ENCODE measurements at places on chromosomes 2 and 18.

DNA sequence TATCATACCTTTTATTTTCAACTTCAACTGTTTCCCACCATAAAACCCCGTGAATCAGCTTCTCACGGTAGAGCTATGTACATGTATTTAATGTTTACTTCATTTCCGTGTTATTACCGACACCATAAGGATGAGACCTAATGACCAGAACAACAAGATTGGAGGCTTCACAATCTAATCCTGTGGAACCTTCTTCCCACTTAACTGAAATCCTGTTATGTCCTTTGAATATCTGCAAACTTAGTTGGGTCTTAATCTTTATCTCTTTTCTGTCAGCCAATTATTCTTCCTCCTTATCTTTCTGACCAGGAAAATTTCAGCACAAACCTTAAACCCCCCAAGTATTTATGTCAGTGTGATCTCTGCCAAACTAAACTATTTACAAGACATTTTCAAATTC is 214.4 kb downstream of the TMX3 start:
- DNase-seq, result no peak

GRCh38 chr2:119491776-119492525 is 32.3 kb downstream of the SCTR start:
- DNase-seq, result no peak

DNA sequence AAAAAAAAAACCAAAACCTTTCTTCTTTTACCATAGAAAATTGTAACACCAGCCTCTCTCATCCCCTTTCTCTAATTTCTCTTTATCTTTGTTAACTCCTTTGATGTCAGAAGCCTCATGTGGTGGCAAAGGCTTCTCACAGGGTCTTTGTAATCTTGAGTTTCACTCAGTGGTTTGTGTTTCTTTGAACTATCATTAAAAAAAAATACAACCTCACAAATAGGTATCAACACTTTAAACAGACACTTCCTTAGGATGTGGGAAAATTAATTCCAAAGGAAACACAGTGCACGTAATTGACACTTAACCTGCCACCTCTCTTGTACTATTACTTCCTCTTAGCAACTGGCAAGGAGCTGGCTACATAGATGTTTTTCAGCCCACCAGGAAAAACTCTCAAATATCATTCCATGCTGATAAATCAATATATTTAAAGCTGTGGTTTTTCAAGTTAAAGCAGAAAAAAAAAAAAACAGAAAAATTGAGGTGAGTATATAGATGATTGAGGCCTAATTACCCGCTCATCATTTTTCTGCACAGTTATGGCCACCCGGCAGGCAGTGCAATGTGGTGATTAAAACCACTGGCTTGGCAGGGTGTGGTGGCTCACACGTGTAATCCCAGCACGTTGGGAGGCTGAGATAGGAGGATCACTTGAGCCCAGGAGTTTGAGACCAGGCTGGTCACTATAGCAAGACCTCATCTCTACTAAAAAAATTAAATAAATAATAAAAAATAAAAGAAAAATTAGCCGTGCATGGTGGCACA is 193.5 kb downstream of the MYO3B start:
- no peak for DNase-seq

DNA sequence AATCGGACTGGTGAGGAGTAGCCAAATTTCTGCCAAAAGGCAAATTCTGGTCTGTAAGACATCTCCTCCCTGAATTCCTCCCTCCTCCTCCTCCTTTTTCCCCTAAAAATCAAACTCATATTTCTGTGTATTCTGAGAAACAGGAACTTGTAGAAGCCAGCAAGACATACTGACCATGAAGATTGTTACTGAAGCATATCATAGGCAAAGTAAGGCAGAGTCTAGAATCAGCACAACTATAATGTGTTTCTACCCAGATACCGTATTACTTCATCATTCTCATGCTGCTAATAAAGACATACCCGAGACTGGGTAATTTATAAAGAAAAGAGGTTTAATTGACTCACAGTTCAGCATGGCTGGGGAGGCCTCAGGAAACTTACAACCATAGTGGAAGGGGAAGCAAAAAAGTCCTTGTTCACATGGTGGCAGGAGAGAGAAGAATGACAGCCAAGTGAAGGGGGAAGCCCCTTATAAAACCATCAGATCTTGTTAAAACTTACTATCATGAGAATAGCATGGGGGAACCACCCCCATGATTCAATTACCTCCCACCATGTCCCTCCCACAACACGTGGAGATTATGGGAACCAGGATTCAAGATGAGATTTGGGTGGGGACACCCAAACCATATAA is 24.9 kb upstream of the EPC2 start:
- DNase-seq, result no peak

DNA sequence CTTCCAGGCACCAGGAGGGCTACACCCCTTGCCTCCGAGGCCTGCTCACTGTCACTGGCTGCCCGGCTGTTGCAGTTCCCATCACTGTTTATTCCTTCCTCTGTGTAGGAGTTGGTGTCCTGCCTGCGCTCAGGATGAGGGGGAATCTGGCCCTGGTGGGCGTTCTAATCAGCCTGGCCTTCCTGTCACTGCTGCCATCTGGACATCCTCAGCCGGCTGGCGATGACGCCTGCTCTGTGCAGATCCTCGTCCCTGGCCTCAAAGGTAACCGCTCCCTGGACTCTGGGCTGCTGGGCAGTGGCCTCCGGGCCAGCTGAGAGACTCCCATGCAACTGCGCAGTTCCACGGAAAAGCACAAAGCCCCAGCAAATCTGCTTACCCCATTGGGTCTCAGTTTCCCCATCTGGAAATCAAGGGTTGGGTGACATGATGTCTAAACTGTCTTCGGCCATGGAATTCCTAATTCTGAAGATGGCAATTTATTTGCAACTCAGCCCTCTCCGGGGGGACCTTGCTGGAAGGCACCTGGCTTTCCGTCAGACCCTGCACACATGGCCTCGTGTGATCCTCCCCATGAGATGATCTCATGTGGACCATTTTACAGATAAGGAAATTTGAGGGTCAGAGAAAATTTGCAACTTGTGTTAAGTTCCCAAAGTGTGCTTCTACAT is 9.4 kb downstream of the COLEC11 start:
- DNase-seq, result no peak

DNA sequence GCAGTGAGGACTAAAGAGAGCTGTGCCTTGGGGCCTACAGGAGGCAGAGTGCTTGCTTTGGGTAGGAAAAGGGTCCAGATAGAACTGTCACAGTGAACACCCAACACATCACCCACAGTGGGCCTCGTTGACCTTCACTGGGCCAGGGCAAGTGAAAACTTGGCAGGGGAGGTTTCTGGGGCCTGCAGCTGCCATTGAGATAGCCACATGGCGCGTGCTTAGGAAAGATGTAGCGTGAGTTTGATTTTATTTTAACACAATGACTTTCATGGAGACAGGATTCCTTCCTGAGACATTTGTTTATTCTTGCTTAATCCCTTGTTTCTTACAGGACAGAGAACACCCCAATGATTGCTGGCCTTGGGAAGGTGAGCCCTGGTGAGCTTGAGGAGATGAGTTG is 9.3 kb upstream of the ESPNL start:
- no peak for DNase-seq

DNA sequence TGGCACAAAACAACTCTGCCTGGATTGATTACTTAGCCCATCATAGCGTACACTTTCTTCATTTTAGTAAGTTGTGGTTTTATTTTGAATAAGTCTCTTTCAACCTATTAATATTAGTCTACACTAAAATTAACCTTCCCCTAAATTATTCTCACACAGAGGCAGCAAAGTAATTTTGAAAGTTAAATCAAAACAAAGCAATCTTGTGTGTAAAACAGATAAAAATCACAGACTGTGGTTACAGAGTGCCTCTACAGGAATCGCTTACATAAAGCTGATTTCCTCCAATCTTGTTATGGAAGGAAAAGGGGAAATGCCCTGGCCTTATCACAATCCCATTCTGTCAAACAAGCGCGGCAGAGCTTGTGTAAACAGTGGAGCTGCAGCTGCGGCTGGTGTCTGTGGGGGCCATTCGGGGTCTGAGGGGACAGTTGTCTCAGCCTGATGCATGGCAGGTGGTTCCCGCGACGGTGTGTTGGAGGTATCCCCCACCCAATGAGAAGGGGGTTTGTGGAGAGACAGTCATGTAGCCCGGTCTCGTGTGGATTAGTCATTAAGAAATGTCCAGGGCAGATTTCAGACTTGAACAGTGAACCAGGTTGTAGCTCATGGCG is 42.1 kb downstream of the BCL2L11 start:
- no peak for DNase-seq

GRCh38 chr18:8229787-8230186 is 379.4 kb upstream of the RAB12 start:
- no peak for DNase-seq

- DNase-seq, result no peak
Measured at GRCh38 chr18:77223221-77223639, 26.4 kb upstream of the GALR1 start.

GRCh38 chr2:30404319-30405259 is 42.5 kb upstream of the LCLAT1 start:
- peak; percentile 76 for DNase-seq

- DNase-seq, result no peak
Measured at GRCh38 chr2:108835040-108835439, 48.5 kb downstream of the CCDC138 start.

DNA sequence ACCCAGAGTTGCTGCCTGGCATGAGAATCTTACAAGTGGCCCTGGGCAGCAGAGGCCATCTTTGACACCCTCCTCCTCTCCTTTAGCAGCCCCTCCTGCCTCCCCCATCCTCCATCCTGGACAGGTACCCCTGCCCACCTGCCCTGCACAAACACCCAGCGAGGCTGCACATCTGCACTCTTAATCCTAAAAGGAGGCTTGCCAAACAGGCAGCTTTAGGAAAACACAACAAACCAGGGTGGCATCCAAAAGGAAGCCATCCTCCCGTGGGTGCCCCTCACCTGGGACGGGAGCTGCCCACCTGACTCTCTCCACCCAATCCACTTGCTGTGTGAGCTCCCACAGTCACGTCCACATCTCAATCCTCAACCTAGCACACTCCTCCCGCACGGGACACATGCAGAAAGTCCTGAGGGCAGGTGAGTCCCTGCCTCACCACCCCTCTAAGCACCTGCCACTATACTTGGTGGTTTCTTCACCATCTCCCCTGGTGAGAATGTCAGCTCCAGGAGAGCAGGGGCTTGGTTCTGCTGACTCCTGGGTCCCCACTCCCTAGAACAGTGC is 5.8 kb downstream of the BIN1 start:
- peak; percentile 29 for DNase-seq

DNA sequence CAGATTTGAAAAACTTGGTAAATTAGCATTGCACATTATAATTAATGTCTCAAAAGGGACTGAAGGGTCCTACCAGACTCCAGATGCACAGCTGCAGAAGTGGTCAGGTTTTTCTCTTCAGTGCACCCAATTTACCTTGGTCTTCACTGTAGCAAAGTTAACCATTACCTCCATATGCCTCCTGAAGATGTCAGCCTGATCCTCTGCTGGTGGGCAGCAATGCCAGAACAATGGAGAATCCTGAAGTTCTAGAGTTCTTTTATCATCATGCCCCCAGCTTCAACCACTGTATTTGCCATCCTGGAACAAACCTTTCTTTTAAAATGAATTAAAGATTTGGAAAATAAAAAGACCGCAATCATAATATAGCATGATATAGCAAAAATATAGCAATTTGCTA is 1774.8 kb upstream of the CELF4 start:
- no peak for DNase-seq

- DNase-seq, result no peak
Measured at GRCh38 chr2:3595985-3596384, 1.1 kb downstream of the COLEC11 start.

DNA sequence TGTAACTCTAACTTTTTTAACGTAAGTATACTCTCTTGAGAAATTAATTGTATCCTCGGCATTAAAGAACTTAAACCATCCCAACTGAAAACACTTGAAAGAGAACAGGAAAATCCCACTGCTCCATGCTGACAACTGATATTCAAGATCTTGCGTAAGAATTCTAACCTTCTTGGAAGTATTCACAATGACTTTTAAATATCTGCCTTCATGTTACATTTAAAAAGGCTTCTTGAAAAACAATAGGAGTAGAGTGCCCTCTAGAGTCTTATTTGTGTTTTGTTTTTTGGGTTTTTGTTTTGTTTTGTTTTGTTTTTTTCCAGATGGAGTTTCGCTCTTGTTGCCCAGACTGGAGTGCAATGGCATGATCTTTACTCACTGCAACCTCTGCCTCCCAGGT is 65.4 kb upstream of the DNAJC10 start:
- peak; percentile 57 for DNase-seq

- no peak for DNase-seq
Measured at GRCh38 chr18:31429623-31430022, 17.9 kb upstream of the DSG3 start.

- DNase-seq, result no peak
Measured at GRCh38 chr2:195121341-195121740, 535.7 kb upstream of the SLC39A10 start.

- DNase-seq, result no peak
Measured at GRCh38 chr18:72360634-72361033, 183.5 kb downstream of the CBLN2 start.

DNA sequence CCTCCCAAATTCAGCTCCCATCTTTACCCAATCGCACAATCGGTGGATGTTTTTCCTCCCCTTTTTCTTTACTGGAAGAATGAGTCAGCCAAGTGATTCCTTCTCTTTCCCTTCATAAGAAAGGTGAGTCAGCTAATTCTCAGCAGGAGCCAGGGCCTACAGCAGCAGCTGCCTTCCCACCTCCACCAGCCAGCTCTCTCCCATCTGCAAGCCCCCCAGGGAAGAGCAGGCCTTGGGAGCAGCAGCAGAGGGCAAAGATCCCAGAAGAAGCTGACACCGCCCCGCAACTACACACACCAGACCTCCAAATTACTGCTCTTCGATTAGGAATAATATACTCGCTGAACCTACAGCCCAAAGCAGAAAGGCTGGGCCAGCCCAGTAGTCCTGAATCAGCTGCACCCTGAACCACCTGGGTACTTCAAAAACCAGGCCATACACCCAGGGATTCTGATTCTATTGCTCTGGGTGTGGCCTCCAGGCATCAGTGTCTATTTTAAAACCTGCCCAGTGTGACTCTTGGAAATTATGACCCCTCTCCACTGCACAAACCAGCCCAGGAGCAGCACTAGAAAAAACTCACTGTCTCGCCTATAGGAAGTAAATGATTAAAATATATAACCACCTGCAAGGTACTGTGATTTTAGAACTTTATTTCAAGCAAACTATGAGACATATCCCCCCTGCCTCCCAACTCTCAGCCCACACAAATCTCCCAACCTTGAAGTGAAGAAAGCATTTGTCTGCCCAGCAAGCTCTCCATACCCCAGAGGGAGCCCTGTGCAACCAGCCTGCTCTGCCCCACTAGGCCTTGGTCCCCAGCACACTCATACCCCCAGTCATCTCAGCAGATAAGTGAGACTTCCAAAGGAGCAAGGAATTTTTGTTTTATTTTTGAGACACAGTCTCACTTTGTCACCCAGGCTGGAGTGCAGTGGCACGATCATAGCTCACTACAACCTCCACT is 7.3 kb downstream of the SFXN5 start:
- DNase-seq, result no peak
